GM12864 (cell line): ENCODE measurements at places on chromosomes 2 and 18.

DNA sequence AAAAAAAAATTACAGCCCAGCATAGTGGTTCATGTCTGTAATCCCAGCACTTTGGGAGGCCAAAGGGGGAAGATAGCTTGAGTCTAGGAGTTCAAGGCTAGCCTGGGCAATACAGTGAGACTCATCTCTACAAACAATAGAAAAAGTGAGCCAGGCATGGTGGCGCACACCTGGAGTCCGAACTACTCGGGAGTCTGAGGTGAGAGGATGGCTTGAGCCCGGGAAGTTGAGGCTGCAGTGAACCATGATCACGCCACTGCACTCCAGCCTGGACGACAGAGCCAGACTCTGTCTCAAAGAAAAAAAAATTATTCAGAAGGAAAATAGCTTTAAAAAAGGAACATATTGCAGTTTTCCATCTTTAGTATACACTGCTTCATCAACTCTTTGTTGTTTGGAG is 47.8 kb downstream of the CYP27C1 start:
- no peak for DNase-seq

GRCh38 chr18:4200399-4200798 is 254.7 kb downstream of the DLGAP1 start:
- no peak for DNase-seq

- DNase-seq: no peak
These were observed 270.4 kb upstream of the MC4R start for GRCh38 chr18:60643009-60643408.

DNA sequence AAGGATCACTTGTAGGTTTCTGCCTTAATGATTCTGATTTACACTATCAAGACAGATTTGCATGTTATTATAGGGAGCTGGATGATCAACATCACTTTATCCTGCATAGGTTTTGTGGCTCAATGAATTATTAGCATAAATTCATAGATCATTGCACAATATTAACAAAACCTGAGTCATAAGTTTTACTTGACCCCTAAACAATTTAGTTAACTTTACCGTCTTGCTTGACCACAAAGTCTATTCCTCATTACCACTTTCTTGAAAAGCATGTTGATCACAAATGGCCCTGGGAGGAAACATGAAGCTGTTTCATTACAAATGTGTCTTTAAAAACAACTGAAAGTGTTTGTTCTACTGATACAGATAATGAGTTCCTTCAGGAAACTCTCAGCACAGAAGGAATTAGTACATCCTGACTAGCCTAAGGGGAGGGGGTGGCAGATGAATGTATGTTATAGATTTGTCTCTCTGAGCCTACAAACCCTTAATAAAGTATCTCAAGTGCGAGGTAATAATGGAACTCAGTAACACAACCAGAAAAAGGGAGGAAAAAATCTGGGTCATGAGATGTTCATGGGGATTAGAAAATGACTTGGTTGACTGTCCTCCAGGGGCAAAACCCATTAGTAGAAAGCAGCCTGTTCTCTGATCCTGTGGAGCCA is 303.4 kb downstream of the PIK3C3 start:
- no peak for DNase-seq
